Activated T-cell treated with anti-CD3 and anti-CD28 coated beads, Interleukin-2, amount 50 U/mL, for 1 hour (primary cell): ENCODE measurements at places on chromosomes 2 and 18.

- no peak for DNase-seq
Measured at GRCh38 chr2:162018530-162018929, 55.5 kb downstream of the DPP4 start.

GRCh38 chr2:86358957-86359356 lies 21.5 kb upstream of the REEP1 start:
- DNase-seq, result no peak

DNA sequence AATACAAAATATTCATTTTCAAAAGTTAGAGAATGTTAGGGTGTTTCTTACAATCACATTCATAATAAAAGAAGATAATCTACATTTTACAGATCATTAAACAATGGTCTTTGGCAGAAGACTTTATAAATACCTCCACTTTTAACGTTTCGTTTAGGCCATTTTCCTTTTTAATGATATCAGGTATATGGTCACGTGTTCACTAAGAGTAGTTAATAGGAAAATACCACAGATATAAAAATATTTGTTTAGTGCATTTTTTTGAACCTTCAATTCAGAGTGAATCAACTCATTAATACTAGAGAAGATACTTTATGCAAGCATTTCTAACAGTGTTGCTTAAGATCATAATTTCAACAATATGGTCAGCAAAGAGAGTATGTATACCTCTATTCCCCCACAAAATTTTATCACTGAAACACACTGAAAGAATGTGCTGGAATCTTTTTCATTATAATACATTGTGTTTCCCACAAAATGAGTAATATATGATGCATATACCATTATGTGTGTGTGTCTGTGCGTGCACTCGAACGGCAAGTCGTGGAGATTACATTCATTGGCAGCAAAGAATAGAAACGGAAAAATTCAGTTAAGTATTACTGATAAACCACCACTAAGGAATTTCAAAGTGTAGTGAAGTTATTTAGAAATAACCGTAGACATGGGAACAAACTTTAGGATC lies 319.9 kb upstream of the THUMPD2 start:
- no peak for DNase-seq

DNA sequence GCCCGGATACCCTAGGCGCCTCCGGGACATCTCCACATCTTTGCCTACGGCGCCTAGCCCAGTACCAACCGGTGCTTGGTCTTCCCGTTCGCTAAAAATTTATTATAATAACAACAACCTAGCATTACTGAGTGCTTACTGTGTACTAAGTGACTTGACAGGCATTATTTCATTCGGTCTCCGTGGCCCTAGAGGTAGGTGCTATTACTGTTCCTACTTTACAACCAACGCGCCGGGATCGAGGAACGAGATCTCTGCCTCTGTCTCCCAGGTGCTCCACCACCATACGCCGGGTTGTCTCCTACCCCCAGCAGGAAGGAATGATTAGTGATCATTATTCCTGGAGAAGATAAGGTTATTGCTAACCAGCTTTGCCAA lies 657 bp upstream of the BIN1 start:
- no peak for DNase-seq

- DNase-seq, result no peak
Measured at GRCh38 chr2:116511426-116511825, 1303.1 kb upstream of the DDX18 start.

DNA sequence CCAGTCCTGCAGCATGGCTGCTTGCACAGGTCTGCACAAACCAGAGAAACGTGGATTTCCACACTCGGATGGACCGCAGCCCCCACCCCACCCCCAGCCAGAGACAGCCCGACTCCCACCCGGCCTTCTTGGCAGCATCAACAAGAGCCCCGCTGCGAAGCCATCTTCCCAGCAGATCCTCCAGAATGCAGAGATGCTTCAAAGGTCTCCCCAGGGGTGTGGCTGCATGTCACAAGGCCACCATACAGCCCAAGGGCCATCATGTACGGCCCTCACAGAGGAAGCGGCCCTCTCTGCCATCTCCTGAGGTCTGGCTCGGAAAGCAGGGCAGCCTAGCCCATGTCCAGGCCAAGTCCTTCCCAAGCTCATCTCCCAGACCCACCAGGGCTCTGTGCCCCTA lies 11.5 kb downstream of the DNMT3A start:
- DNase-seq, result no peak

DNA sequence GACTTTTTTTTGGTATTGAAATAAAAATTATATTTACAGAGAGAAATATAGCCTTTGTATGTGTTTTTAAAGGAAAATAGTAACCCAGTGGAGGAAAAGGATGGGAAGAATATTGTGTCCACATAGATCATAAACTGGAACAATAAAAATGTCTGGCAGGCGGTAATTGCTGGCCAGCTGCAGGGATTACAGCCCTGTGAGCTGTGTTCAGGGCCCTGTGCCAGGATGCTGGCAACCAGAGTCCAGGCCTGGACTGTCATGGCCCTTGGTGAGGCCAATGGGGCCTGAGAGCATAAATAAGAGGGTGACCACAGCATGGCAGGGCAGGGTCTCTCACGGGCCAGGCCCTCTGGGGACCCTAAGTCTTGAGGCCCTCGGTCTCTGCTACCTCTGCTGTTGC lies 171.2 kb downstream of the ACOXL start:
- DNase-seq, result no peak

GRCh38 chr2:21123473-21124393 lies at the start of gene TDRD15:
TDRD15 (plus strand) TSS chr2:21123968; CDS start chr2:21137468, 13,500 bp downstream.
- DNase-seq, result no peak

- no peak for DNase-seq
Measured at GRCh38 chr2:158969715-158970240, 1.3 kb downstream of the TANC1 start.

DNA sequence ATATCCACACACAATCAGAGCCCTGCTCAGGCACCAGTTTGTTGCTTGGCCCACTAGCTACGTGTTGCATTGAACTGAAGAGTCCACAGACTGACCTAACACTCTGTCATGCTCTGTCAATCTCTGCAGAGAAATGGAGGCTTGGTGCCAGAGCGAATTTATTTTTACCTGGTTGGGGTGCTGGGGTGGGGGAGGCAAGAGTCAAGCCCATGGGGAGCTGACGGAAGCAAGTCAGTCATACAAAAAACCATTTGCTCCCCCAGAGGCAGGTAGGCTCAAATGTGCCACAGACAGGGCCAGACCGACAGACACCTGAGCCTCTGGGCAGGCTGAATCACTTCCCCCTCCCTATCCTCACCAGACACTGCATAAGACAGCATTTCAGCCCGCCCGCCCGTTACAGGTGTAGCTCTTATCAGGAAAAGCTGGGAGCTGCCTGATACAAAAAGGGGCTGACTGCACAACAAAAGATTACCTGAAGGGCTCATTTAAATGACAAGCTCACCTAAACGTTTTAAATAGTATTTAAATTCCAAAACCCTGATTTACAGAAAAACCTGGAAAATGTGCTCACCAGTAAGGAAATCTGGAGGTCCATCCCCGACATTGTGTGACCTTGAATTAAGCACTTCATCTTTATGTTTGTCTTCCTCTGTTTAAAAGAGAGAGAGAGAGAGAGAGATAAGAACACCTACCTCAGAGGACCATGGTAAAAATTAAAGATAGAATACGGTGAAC lies 2.1 kb upstream of the PCBP1 start:
- DNase-seq, result peak; percentile 76

DNA sequence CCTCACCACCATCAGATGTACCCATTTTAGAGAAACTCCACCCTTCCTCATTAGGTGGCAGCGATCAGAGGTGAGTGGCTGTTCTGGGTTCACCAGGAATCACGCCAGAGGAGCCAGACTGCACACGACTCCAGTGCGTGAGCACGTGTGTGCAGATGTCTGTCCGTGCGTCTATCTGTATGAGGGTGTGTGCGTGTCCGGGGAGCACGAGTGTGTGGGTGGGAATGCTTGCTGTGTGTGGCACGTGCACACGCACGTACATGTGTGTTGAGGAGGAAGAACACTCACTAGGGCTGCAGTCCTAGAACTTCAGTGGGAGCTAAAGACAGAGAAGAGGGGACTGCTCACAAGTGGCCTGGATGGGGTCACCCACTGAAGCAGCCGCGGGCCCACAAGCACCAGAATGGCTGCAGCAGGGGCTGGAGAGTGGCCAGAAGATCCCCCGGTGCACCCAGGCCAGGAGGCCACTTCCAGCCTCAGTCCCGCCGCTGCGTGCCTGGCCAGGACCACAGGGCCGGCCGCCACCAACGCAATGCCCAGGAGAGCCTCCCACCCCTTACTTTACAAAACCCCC lies 13.9 kb downstream of the HDAC4 start:
- no peak for DNase-seq

DNA sequence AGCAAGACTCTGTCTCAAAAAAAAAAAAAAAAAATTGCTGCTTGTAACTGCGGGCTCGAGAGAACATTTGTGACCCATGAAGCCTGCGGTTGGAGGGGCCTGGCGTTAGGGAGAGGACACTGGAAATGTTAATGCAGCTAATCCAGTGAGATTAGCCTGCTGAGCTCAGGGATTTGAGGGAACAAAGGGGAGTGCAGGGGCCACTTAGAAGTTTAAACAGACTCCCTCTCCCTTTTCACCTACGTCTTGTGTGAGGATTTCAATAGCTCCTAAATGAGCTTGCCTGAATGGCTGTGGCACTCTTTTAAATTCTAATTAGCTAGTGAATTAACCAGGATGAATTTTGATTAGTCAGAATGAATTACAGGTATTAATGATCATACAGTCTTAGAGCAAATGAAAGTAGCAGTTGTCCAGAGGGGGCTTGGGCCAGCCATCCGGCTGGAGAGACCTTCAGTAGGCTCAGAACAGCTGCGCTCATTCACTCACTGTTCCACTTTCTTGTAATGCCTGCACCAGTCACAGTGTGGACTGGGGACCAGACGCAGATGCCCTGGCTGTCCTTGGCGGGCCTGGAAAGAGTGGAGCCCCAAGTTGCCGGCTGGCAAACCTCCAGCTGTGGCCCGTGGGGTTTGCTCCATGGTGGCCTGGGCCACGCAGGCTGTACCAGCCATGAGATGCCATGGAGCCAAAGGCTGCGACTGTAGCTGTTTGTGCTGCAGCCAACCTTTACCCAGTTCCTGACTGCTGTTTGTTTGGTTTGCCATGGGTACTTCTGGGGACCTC lies 20.8 kb downstream of the LDLRAD4 start:
- peak; percentile 16 for DNase-seq

DNA sequence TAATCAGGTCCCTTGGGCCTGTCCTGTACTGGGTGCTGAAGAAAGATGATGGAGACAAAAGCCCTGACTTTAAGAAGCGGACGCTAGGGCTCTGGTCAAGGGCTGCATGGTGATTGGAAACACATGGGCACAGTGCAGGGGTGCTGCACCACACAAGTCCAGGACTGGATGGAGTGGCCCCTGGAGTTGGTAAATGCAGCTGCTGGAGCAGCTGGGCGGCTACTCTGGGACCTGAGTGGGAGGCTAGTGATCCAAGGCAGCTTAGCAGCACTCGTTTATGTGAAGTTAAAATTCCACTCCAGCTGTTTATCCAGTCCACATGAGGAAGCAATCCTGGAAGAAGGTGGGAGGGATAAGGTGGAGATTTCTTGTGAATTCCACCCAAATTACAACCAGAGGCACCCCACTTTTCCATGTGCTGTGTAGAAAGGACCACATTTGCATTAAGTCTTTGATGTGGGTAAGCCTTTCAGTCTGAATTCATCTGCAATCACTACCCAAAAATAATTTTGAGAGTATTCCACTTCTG lies 24.9 kb downstream of the MERTK start:
- DNase-seq, result no peak

DNA sequence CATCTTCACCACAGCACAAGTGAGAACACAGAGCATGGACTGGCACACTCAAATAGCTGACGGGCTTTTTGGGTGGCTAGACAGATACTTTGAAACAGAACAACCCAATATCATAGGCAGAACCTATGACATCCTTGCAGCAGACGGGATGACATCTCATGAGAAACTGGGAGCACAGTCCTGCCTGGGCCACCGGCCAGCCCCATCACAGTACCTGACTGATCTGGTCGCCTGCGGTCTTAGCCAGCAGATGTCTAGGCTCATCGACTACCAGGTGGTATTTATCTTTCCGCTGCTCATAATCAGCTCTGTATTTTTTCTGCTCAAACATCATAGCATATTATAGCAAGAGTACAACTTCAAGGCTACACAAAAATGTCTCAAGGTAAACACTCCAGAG lies 124.3 kb downstream of the RIF1 start:
- no peak for DNase-seq

DNA sequence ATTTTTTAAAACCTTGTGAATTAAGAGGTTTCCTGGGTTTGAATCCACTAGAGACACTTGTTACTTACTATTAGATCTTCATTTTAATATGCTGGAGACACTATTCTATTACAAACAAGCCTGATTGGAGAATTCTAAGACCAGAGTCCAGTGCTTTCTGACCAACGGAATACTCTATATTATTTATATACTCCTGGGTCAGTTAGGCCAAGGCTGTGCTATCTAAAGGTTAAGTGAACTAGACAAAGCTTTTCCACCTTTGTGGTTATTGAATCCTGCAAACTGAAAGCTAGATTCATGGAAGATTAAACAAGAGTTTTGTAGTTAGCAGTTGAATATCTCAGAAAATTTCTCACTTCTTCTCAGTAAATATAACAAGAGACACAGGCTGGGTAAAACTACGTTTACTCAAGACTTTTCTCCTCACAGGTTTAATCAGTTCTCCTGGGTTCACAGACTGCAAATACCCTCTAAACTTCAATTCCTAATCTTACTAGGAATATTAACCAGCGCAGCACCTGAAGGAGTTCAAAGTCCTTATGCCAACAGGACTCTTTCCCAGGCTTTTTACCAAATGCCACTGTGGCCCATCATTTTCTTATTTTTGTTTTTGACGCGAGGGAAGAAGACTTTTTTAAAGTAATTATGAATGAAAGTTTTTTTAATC lies 66.4 kb downstream of the COL4A4 start:
- no peak for DNase-seq

- DNase-seq, result no peak
Measured at GRCh38 chr18:75574187-75574586, 146.7 kb upstream of the SMIM21 start.

- DNase-seq, result no peak
Measured at GRCh38 chr18:38933910-38934510, 1368.4 kb upstream of the CELF4 start.

- no peak for DNase-seq
Measured at GRCh38 chr2:8884812-8885211, 47.4 kb upstream of the KIDINS220 start.

GRCh38 chr2:120763931-120764330 lies 28.3 kb downstream of the GLI2 start:
- DNase-seq, result no peak

- no peak for DNase-seq
Measured at GRCh38 chr18:45981821-45982220, 14.7 kb upstream of the EPG5 start.
